ENCODE measurements at places on chromosomes 13 and 19.

DNA sequence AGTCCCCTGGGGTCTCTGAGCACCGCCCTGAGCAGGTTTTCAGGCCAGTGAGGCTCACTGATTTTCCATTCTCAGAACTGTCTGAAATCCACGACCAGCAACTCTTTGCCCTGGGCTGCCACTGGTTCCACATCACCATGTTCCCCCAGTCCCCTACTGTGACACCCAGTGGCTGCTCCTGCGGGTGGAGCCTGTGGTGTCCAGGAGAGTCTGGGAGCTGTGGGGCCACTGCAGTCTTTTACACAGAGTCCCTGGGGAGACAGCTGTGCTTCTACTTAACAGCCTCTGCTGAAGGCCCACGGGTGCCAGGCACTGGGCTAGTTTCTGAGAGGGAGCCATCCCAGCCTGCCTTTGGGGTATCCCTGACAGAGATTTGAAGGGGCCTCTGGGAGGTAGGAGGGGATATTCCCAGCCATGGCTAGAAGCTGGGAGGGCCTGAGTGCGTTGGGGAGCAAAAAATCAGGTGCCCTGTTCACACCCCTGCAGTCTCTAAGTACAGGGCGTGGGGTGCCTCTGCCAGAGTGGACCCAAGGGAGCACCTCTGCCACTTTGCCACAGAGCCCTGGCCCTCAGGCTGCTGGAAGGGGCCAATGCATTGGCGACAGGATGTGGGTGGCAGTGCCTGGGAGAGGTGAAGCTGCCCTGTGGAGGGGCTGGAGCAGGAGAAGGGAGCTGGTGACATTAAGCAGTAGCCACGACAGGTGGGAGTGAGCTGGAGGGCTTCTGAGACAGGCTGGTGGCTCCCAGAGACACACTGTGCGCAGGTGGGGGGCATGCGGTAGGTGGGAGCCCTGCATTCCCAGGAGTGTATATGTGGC lies 200.2 kb upstream of the ZNF536 start:
- DNase-seq: no peak

- DNase-seq: no peak
Measured at GRCh38 chr19:45567609-45568008, 17.0 kb downstream of the OPA3 start.

DNA sequence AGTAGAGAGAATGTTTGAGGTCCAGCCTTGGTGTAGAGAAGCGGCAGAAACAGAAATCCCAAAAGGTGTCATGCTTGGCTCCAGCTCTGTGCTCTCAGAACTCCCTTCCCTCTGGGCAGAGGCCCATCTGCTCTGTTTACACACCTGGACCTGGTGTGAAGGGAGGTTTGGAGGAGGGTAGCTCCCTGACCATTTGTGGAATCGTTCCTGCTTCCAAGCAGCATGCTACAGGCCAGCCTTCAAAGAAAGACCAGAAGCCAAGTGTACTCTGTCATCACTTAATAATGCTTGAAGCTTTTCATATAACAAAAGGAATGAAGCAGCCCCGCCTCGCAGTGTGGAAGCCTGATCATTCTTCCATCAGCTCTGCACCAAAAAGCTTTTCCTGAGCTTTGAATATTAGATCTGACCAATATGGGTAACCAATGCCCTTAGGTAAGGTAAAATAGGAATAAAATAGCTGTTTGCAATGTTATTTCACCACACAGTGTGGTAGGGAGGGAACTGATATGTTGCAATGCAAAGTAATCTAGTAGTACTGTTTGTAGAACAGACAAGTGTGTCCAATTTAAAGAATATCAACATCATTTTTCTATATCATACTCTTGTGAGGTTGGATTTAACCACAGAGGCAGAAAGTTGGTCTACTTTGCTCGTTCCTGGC lies 63.3 kb downstream of the ZIC5 start:
- DNase-seq: no peak

DNA sequence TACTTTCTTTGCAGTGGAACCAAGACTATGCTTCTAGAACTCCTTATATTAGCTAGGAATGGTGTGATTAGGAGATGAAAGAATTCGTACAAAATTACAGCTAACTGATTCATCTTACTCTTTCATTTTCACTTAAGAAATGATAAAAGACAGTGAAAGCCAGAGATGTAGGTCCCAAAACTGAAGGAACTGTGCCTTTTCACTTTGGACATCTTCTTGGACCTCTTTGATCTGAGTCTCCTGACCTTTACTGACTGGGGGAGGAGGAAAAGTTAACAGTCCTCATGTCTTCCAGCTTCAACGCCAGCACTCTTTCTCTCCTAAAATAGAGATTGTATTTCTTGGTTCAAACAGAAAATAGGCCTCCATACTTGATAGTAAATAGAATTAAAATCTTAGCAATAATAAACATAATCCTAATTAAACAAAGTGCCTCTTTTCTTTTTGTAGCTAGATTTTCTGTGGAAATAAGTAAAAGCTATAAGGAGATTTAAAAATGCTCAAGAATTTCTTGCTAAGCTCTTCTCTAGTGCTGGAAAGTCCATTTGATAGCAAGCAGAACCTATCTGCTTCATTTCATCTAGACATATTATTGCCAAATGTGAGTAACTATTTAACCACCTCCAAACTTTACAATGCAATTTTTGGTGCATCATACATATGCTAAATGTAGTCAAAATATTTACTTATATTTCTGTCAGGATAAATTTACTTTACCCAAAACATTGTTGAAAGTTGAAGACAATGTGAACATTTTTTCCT lies 109.4 kb upstream of the POSTN start:
- no peak for DNase-seq

DNA sequence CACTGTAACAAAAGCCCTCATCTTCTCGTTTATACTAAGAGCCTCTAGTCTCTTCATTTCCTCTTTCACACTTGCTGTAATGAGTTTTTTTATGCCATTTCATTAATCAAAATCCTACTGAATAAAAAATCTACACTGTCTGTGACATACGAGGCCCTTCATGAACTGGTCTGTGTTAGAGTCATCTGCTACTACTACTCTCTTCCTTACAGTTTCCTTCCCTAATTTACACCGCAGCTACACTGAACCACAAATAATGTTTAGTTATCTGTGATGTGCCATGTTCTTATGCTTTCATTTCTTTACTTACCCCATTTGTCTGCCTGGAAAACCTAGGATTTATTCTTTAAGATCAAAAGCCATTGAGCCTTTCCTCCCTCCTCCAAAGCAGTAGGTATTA lies 16.0 kb downstream of the UFM1 start:
- DNase-seq: no peak

GRCh38 chr13:81795710-81796109 lies 1454.8 kb upstream of the SPRY2 start:
- DNase-seq: no peak

DNA sequence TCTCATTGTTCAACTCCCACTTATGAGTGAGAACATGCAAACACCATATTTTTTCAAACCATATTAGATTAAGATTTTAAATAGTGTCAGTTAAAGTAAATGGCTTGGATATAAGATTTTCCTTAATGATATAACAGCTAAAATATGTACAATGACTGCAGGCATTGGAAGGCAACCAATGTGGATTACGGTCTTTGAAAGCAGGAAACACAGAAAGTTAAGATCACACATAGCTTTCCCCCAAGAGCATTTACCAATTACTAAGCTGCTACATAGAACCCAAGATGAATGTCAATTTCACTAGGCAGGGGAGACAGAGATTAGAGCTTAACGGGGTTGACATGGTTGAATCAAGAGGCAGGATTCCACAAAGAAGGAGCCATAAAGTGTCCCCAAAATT lies 173.2 kb upstream of the TRPC4 start:
- DNase-seq: no peak

GRCh38 chr13:27663947-27664346 lies 42.3 kb downstream of the POLR1D start:
- no peak for DNase-seq

DNA sequence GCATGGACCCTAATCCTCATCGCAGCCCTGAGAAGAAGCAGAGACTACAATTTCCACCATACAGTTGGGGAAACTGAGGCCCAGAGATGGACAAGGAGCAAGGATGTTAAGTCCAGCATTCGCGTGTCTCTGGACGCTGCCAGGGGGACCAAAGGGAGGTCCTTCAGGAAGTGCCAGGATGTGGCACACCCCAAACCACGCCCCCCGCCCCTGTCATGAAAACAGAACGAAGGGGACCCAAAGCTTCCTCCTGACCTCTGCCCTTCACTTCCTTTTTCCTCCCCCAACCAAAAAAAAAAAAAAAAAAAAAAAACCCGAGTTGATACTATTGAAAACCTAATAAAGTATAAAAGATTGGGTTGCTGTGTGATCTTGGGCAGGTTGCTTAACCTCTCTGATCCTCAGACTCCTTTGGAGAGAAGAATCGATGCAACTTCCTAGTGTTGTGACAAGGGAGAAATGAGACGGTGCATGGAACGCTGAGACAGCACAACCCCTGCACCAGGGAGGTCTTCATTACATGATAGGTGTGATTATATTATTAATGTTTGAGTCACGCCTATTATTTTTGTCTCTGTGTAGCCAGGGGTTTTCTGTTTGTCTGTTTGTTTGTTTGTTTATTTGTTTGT lies 2.7 kb upstream of the ZBTB7A start:
- DNase-seq: no peak

DNA sequence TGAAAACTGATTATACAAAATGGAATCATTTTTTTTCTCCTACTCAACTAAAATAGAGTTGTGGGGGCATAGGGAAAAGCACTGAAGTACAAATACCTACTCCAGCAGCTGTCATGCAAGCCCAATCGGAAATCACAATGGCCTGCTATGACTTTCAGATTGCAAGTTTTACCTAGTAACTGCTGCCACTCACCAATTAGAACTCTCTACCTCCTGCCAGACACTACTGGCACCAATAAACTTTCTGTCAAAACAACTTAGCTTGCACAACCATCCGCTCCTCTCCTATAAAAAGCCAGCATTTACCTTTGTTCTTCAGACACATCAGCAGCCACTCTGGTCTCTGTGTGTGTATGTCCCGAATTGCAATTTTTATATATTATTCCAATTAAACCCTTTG lies 9.3 kb upstream of the TRPC4 start:
- DNase-seq: no peak

DNA sequence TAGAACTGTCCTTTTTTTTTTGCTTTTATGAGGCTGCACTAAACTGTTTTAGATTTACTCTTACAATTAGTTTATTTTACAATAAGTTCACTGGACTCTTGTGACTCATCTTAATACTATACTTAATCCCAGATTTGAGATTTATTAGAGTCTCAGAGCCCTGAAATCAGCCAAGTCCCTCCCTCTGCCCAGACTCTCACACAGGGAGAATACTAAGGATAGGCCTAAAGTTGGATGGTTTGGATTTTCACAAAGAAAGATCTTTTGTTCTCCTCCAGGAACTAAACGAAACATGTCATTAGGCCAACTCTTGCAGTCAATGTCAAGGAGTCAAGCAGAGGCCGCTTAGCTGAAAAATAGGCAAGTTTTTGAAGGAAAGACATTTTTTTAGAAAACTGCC lies 42.7 kb upstream of the MIR17HG start:
- DNase-seq: no peak

DNA sequence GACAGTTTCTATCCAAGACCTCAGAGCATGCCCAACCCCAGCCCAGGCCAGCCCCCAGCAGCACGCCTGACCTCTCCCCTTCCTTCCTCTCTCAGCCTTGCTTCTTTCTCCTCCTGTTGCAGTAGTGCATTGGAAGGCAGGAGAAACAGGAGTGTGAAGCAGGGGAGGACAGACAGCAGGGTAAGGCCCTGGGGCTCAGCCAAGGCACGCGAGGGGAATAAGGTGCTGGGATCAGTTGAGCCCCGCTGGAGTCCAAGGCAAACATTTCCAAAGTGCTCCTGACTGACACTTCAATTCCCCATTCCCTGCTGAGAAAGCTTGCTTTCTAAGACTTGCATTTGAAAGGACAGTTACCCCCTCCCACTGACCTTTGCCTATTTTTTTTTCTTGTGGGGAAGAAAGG lies 73.1 kb upstream of the OLFM4 start:
- DNase-seq: no peak

- no peak for DNase-seq
Measured at GRCh38 chr13:76387566-76387965, 498.6 kb downstream of the KCTD12 start.

DNA sequence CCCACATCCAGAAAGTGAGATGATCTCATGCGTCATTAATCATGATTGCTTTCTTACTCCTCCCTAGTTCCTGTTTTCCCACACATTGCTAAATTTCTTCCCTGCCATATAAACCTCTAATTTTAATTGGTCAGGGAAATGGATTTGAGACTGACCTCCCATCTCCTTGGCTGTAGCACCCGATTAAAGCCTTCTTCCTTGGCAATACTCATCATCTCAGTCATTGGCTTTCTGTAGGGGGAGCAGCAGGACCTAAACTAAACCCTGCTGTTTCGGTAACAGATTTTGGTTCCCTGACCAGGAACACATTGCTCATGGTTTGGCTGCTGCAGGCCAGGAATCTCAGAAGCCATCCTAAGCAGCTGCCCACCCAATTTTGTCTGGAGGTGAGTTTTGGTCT lies 61.7 kb downstream of the SPRYD7 start:
- no peak for DNase-seq

DNA sequence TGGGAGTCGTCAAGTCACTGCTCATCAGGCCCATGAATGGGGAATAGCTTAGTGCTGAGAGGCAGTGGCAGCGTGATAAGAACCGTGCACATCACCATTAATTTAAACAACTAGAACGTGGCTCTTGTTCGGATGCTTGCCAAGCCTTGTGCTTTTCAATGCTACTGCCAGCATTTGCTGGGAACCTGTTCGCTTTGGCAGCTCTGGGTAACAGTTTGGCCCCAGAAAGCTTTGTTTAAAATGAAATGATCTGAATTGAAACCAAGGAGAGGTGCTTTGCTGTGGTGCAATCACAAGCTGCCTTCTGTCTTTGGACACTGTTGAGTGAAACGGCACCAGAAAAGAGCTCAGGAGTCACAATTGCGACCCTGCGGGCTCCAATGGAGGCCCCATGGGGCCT lies 53.5 kb upstream of the OLFM4 start:
- DNase-seq: no peak

- no peak for DNase-seq
Measured at GRCh38 chr19:873084-873483, 13.6 kb downstream of the CFD start.

DNA sequence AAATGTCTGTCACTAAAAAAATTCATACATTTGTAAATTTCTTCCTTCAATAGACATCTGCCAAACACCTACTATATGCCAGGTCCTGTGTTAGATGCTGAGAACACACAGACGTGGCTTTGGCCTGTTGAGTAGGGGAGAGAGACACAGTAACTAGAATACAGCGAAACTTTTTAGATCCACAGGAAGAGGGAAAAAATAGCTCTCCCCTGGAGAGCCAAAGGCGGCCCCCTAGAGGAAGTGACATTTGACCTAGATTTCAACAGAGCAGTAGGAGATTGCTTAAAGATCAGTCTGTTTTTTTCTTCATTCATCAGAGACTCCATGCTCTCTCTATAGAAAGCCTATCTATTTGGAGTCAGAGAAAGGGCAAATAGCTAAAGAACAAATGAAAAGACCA lies 11.3 kb downstream of the LCP1 start:
- no peak for DNase-seq

GRCh38 chr19:17951157-17951989 lies 15.5 kb upstream of the KCNN1 start:
- DNase-seq: peak; percentile 46

GRCh38 chr13:109074853-109075252 lies 445.4 kb downstream of the MYO16 start:
- no peak for DNase-seq

- DNase-seq: no peak
Measured at GRCh38 chr13:102131246-102131645, 270.6 kb downstream of the FGF14 start.
